ENCODE measurements at places on chromosomes 11 and 22.

- DNase-seq: no peak
Measured at GRCh38 chr11:117332843-117333242, 5.2 kb downstream of the CEP164 start.

DNA sequence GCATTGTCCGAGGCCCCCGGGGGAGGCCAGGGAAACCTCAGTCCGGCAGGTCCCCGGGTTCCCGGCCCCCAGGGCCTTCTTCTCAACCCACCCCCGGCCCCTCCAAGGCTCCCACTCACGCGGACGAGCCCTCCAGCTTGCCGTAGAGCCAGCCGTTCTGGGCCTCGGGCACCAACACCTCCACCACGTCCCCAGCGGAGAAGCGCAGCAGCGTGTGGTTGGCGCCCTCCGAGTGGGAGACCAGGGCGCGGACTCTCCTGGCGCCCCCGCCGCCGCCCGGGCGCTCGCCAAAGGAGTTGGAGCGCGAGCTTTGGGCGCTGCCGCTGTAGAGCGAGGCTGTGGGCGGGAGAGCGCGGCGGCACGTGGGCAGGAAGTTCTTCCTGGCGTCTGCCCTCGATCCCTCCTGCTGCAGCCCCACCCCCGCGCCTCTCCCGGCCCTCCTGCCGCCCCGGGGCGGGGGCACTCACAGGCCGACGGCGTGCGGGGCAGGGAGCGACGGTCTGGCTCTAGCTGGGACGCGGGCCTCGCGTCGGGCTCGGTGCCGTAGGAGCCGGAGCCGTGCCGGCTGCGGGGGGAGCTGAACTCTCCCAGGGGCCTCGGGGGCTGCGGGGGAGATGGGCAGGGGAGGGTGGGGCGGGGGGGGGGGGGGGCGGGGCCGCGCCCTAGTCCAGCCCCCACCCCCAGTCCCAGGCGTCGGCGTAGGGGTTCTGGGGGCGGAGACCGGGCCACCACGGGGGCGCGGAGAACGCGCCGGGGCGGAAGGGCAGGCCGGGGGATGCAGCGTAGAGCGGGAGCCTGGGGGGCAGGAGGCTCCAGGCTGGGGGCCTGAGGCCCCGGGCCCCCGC lies 4.9 kb upstream of the SLC16A8 start:
- no peak for DNase-seq

- no peak for DNase-seq
Measured at GRCh38 chr11:117861151-117862018, 15.1 kb downstream of the FXYD6 start.

GRCh38 chr11:27642954-27643353 lies 57.3 kb downstream of the BDNF start:
- DNase-seq: no peak

GRCh38 chr11:30983776-30984441 lies 385.6 kb downstream of the DCDC1 start:
- DNase-seq: no peak

DNA sequence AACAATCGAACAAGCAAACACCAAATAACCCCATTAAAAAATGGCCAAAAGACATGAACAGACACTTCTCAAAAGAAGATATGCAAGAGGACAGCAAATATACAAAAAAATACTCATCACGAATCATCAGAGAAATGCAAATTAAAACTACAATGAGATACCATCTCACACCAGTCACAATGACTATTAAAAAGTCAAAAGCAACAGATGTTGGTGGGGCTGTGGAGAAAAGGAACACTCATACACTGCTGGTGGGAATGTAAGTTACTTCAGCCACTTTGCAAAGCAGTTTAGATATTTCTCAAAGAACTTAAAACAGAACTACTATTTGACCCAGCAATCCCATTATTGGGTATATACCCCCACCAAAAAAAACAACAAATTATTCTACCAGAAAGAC lies 51.3 kb upstream of the FLI1 start:
- no peak for DNase-seq

DNA sequence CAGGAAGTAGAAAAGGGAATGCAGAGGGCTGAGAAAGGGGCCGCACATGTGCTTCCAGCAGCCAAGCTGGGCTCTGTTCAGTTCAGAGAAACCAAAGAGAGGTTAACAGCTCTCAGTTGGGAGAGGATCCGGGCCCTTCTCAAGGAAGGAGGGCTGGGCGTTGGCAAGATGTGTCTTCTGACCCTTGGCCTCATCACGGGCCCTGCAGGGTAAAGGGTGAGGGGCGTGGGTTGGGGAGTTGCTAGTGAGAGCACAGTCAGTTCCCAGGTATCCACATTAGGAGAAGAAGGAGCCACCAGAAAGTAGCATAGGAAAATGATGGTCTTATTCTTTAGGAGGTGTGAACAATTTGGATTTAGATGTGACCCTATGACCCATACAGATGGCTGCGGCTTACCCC lies 73.0 kb downstream of the OSBP2 start:
- DNase-seq: no peak

DNA sequence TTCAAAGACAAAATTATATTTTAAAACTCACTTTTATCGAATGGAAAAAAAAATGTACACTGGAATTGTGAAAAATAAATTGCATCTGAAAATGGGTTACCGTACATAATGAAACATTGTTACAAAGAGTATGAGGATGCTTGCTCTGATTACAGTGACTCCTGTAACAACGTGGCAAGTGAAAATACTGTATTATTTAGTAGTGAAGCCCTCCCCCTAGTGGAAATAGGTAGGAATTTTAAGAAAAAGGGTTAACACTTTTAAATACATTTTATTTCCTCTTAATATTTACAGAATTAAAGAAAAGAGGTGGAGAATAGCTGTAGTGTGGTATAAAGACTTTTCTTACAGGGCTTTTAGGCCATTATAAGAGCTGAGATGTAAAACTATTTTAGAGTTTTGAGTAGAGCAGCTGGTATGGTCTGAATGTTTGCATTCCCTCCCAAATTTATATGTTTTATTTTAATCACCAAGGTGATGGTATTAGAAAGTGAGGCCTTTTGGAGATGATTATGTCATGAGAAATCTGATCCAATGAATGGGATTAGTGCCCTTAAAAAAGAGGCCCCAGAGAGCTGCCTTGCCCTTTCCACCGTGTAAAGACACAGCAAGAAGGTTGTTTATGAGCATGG lies 25.2 kb downstream of the FAM76B start:
- no peak for DNase-seq

DNA sequence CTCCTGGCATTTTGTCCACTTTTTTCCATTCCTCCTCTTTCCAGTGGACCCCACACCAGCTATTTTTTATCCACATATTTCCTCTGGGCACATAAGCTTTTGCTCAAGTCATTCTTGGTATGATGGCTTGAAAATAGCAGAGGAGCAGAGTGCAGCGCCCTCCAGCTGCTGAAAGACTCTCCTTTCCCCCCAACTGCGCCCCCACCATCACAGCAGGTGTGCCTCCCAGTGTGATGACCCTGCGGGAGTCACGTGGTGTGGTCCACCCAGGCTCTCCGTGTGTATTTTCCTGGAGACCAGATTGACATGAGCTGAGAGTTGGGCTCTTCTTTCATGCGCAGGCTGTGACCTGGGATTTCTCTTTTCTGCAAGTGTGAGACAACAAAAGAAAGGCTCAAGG lies 1241.6 kb downstream of the TBC1D22A start:
- no peak for DNase-seq

DNA sequence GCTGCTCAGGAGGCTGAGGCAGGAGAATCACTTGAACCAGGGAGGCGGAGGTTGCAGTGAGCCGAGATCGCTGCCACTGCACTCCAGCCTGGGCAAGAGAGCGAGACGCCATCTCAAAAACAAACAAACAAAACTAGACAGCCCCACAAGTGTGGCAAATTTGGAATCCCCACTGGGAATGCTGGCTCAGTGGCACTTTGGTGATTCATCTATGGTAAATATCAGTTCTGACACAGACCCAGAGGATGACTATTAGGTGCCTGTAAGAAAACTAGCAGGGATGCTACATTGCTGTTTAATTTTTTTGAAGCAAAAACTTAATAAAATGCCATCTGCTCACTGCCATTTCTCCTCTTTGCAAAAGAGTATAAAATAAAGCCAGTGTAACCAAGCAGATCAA lies 107.9 kb downstream of the NAT10 start:
- DNase-seq: no peak

DNA sequence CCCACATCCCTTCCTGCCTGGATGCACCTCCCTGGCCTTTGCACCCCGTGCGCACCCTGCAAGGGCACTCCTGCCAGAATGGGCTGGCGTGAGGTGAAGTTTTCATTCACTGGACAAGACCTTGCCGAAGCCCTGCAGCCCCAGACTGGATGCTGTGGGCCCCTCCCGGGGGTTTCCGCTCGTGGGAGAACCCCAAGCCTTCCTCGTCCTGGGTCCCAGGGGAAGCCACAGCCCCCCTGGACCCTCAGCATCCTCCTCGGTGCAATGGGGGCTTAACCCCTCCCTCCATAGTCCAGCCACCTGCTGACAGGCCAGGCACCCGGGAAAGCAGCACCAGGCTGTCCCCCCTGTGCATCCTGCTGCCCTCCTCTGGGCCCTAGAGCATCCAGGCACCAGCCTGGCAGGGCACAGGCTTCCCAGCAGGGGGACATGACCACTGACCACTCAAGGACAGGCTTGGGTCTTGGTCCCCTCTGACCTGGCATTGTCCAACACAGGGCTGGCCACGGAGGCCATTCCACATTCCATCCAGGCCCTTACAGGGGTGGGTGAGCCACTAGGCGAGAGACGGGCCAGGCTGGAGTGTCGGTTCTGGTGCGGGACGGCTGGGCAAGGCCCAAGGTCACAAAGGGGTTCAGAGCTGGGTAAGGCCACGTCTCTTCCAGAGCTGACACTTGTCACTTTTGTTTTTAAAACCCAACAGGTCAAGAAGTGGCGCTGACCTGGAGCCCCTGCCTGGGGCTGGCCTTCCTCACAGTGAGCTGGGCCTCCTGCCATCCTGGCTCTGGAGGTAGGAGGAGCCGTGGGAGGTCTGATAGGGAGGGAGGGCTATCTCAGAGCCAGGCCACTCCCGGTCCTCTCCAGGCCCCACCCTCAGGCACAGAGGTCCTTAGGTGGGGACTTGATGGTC lies 41.5 kb upstream of the PPARA start:
- no peak for DNase-seq

DNA sequence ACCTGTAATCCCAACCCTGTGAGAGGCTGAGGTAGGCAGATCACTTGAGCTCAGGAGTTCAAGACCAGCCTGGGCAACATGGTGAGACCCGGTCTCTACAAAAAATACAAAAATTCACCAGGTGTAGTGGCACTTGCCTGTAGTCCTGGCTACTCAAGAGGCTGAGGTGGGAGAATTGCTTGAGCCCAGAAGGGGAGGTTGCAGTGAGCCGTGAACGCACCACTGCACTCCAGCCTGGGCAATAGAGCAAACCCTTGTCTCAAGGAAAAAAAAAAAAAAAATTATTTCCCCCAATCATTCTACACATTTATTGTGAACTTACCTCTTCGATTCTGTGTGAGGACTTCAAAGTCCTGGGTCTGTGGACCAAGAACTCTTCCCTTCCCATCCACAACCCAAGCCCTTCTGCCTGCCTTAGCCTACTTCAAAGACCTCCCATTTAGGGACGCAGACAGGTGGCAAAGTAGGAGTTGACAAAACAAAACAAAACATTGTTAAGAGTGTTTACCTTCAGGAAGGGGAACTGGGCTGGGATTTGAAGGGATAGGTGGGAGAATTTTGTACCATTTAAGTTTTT lies 3.8 kb upstream of the WEE1 start:
- no peak for DNase-seq

DNA sequence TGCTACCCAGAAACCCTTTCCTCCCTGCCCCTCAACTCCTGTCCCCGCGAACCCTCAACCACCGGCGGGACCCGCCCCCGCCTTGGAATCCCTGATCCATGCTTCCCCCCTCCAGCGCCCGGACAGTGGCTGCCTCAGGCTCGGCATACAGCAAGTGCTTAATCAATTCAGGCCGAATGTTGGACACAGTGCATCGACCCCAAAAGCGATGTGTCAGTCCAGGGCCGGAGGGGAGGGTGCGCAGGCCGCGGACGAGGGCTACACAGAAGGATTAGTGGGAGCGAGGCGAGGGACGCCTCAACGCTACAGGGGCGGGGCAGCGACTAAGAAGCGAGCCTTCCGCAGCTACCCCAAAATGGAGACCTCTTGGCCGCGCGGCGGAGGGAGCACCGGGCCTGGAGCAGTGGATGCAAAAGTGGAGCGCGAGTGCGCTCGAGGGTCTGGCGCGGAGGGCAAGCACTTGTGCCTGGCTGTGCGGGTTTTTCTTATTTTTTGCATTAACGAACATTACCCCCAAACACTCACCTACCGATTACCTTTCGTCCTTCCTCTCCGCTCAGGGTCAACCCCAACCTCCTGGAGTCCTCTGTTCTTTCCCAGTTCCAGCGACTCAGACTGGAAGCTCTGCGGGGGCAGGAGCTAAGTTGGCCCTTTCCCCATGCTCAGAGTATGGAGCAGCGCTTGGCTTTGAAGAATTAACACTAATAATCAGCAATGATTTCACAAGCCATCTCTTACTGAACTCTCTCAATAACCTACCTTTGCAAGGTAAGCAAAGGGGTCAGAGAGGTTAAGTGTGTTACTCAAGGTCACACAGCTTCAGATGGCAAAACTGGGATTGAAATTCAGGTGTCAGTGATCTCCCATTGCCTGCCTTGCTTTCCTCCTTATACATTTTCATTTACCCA lies 30.0 kb upstream of the WNT11 start:
- no peak for DNase-seq

DNA sequence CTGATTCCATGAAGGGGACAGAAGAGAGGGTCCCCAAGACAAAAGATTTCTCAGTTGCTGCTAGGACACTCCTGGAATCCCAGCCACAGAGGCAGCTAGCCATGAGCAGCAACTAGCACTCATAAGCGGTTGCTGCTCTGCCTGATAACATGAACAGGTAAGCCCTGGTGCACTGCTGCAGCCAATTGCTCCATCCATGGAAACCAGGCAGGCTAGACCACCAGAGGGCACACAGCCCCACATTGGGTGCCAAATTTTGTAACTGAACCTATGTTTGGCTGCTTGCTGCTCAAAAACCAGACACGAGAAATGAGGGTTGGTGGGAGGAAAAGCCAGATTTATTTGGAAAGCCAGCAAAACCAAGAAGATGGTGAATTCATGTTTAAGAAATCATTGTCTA lies 21.9 kb upstream of the QSER1 start:
- DNase-seq: no peak

GRCh38 chr11:126080161-126080941 lies 17.7 kb upstream of the CDON start:
- no peak for DNase-seq

DNA sequence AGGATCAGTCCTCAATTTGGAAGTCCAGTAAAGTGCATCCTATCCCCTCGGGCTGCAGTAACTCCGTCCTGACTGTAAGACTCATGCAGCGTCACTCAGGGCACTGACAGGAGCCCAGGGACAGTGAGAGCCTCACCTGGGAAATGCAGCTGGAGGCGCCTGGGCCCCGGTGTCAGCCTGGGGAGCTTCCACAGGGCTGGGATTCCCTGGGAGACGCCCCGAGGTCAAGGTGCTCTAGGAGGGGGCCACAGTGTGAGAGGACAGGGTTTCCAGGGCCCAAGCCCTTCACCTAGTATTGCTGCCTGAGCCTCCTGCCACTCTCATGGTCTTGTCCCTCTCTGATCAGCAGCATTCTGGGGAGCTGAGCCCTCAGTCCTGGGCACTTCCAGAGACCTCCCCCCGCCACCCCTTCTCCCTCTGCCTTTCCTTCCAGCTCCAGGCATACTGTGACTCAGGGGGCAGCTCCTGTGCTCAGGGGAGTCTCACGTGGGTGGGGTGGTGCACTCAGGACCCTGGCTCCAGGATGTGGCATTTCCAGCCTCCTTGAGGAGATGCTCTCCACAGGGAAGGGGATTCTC lies 99.1 kb upstream of the IGLL5 start:
- DNase-seq: no peak
